ENCODE measurements at places on chromosomes 6 and 20. TPM values are rescaled to one million over a fixed set of nuclear protein-coding genes. Genes with fewer than 3 reads are reported as not detected.

Gene RAB5IF
- 90.1 TPM for total RNA-seq

Gene SIRPB1
- 0.62 TPM for total RNA-seq

Gene ZSCAN31
- total RNA-seq = 8.3 TPM

Gene HS3ST5
- 0.34 TPM for total RNA-seq

Gene HLA-DMB
- total RNA-seq = 4.5 TPM

Gene APOM
- total RNA-seq = 2.6 TPM

- H3K4me1 ChIP-seq = peaks cover 20% of the 10 kb centered on the region
- H3K27ac ChIP-seq = no peak overlapping the region
- H3K36me3 ChIP-seq = no peaks in the 10 kb centered on the region
- DNase-seq = no peak
Measured at GRCh38 chr6:77816766-77817270, 164.0 kb downstream of the MEI4 start.

- H3K4me3 ChIP-seq = no peak overlapping the region
- H3K27me3 ChIP-seq = no peaks in the 10 kb centered on the region
- no peak for DNase-seq
- no peaks in the 10 kb centered on the region for H3K36me3 ChIP-seq
Measured at GRCh38 chr20:23167431-23167830, 81.3 kb upstream of the CD93 start.

DNA sequence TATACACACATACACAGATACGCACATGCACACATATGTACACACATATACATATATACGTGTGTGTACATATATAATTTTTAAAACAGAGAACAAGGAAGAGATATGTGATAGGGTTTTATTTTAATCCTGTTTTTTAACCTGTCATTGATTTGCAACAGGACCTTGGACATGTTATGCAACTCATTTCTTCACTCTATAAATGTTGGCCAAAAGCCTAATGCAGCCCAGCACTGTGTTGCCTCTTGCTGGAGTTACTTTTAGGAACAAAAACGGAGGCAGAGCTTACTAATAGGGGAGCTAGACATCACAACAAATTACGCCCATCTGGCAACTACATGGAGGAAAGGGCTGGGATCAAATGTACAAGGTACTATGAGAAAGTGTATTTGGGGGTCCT is 179.9 kb upstream of the TAB2 start:
- no peak for DNase-seq
- H3K36me3 ChIP-seq = peaks cover 1% of the 10 kb centered on the region
- peaks cover 13% of the 10 kb centered on the region for H3K4me1 ChIP-seq
- no peak overlapping the region for H3K27ac ChIP-seq
- no peak overlapping the region for H3K4me3 ChIP-seq
- H3K27me3 ChIP-seq = no peaks in the 10 kb centered on the region

- DNase-seq = no peak
- no peak overlapping the region for H3K4me3 ChIP-seq
- H3K36me3 ChIP-seq = no peaks in the 10 kb centered on the region
- H3K4me1 ChIP-seq = no peaks in the 10 kb centered on the region
- H3K27ac ChIP-seq = no peak overlapping the region
- no peaks in the 10 kb centered on the region for H3K27me3 ChIP-seq
Measured at GRCh38 chr6:84441456-84441855, 214.0 kb upstream of the CEP162 start.

DNA sequence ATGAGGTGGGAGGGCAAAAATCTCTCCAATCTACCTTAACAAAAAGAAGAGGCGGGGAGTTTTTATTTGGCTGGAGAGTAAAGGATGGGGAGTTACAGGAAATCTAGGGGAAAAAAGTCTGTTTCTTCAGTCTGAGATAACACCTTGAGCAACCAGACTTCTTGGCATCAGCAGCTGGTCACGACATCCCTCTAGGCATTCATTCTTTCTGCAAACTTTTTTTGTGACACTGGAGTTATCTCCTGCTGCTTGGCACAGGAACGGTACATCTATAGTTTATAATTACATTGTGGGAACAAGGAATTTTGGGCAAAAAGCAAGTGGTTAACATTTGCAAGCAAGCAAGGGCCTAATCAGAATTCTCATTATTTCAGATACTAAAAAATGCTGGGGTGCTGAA is 50.6 kb upstream of the IFNGR1 start:
- H3K4me1 ChIP-seq = no peaks in the 10 kb centered on the region
- no peaks in the 10 kb centered on the region for H3K36me3 ChIP-seq
- H3K27ac ChIP-seq = no peak overlapping the region
- DNase-seq = no peak
- no peak overlapping the region for H3K4me3 ChIP-seq

GRCh38 chr6:56860475-56860874 is 94.4 kb upstream of the BEND6 start:
- H3K27ac ChIP-seq = no peak overlapping the region
- H3K4me1 ChIP-seq = peaks cover 12% of the 10 kb centered on the region
- DNase-seq = no peak
- no peak overlapping the region for H3K4me3 ChIP-seq
- no peaks in the 10 kb centered on the region for H3K27me3 ChIP-seq

GRCh38 chr6:145733810-145734209 is 1.5 kb downstream of the EPM2A start:
- peak; percentile 5 for DNase-seq
- peak overlapping the region; percentile 54 for H3K4me3 ChIP-seq
- H3K4me1 ChIP-seq = peaks cover 20% of the 10 kb centered on the region
- H3K36me3 ChIP-seq = no peaks in the 10 kb centered on the region
- H3K27ac ChIP-seq = no peak overlapping the region

DNA sequence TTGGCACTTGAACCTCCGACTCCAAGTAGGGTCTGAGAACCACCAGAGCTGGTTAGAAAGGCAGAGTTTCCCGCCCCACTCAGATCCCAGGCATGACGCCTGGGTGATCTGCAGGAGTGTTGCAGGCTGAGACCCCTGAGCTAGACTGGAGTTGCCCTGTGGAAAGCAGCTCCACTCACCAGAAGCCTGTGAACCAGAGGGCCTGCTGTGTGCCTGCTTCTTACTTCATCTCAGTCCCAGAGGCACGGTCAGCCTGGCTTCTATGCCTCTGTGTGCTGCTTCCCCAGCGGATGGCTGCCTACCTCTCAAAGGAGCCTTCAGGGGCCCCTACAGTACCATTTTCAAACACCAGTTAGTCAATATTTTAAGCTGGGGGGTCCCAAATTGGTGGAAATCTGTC is 15.6 kb upstream of the CCN6 start:
- H3K27ac ChIP-seq = no peak overlapping the region
- no peaks in the 10 kb centered on the region for H3K36me3 ChIP-seq
- no peak overlapping the region for H3K4me3 ChIP-seq
- H3K4me1 ChIP-seq = no peaks in the 10 kb centered on the region
- no peaks in the 10 kb centered on the region for H3K27me3 ChIP-seq
- no peak for DNase-seq

- H3K27me3 ChIP-seq = no peaks in the 10 kb centered on the region
- H3K4me3 ChIP-seq = no peak overlapping the region
- DNase-seq = no peak
- H3K4me1 ChIP-seq = peaks cover 20% of the 10 kb centered on the region
Measured at GRCh38 chr20:23161968-23162696, 76.0 kb upstream of the CD93 start.

DNA sequence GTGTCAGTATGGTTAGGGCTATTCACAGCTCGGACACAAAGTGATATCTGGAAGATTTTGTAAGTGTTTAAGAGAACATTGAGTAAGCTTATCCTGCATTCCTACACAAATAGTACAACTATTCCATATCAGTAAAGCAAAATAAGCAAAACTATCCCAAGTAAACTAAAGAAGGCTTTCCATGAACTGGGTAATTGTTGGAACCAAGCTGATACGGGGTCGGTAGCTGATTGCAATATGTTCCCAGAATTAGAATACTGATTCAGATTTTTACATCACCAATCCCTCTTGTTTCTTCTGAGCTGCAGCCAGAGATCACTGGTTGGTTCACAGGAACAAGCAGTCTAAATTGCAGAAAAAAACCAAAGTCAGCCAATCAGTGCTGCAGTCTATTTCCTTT is 54.1 kb downstream of the CDS2 start:
- no peaks in the 10 kb centered on the region for H3K4me1 ChIP-seq
- no peak for DNase-seq
- no peak overlapping the region for H3K27ac ChIP-seq
- H3K4me3 ChIP-seq = no peak overlapping the region

GRCh38 chr6:132520953-132521352 is 8.0 kb upstream of the STX7 start:
- no peak overlapping the region for H3K4me3 ChIP-seq
- H3K4me1 ChIP-seq = peaks cover 1% of the 10 kb centered on the region
- H3K27me3 ChIP-seq = no peaks in the 10 kb centered on the region
- H3K27ac ChIP-seq = no peak overlapping the region

- H3K27ac ChIP-seq = no peak overlapping the region
- H3K4me1 ChIP-seq = no peaks in the 10 kb centered on the region
- no peak for DNase-seq
Measured at GRCh38 chr6:121839896-121840295, 404.4 kb downstream of the GJA1 start.

DNA sequence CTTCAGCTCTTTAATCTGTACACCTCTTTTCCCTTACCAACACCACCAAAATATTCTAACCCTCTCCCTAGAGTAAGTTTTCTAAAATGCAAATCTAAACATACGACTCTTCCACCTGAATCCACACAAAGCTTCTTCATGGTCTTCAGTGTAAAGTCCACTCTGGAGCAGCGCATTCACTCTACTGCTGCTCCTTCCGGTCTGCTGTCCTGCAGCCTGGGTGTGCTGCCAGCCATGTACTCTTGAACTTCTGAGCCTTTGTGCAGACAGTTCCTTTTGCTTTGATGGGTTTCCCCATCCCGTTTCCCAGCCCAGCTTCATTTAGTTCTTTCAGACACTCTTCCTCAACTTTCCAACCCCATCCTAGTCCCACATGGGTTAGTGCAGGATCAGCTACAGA is 108.7 kb upstream of the SGK1 start:
- no peak overlapping the region for H3K27ac ChIP-seq
- H3K4me3 ChIP-seq = no peak overlapping the region
- DNase-seq = no peak
- no peaks in the 10 kb centered on the region for H3K4me1 ChIP-seq
- no peaks in the 10 kb centered on the region for H3K27me3 ChIP-seq

GRCh38 chr6:127102299-127102698 is 16.2 kb upstream of the RSPO3 start:
- H3K4me3 ChIP-seq = no peak overlapping the region
- no peak overlapping the region for H3K27ac ChIP-seq
- H3K36me3 ChIP-seq = no peaks in the 10 kb centered on the region
- no peaks in the 10 kb centered on the region for H3K4me1 ChIP-seq
- DNase-seq = no peak

DNA sequence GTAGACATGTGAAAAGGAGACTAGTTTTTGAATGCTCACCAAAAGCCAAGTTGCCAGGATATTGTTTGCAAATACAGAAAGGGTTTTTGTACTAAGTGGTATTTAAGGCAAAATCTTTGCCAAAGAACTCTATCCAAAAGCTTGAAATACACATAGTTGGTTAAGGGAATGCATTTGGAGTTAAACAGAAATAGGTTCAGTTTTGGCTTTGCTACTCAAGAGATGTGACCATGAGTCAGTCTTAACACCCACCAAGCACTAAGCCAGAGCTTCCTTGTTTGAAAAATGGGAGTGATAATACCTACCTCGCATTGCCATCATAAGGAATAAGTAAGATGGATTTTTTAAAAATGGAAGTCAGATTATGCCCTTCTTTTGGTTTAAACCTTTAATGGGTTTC is 191.7 kb upstream of the LAMP5 start:
- no peak overlapping the region for H3K4me3 ChIP-seq
- DNase-seq = no peak
- H3K4me1 ChIP-seq = peaks cover 23% of the 10 kb centered on the region
- no peaks in the 10 kb centered on the region for H3K27me3 ChIP-seq
- H3K36me3 ChIP-seq = no peaks in the 10 kb centered on the region

DNA sequence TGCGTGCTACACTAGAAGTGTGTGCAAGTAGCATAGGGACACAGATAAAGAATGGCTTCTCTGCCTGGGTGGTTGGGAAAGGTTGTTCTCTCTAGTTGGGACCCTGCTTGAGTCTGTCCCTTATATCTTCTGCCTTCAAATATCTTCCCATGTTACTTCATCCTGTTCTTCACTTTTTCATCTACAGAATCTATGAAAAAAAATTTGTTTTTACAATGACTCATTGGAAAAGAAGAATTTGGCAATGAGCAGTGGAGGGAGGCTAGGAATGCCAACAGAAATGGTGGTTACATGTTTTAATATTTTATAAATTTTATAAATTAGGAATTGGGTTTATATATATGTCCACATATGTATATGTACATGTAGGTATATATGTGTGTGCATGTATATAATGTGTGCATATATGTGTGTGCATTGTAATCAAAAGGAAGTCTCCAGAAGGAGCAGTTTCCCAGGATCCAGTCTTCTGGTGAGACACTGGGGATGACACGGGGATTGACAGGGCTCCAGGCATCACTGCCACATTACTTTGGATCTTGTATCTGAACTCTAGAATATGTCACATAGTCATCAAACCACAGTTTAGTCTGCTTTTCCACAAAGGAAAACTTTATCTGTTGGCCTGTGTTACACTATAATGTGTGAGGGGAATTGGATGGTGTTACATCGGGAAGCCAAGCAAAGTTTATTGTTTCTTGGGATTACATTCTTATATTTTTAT is 75.3 kb upstream of the RIPOR2 start:
- H3K4me1 ChIP-seq = no peaks in the 10 kb centered on the region
- no peaks in the 10 kb centered on the region for H3K27me3 ChIP-seq
- no peak overlapping the region for H3K4me3 ChIP-seq
- DNase-seq = no peak
- H3K27ac ChIP-seq = no peak overlapping the region

DNA sequence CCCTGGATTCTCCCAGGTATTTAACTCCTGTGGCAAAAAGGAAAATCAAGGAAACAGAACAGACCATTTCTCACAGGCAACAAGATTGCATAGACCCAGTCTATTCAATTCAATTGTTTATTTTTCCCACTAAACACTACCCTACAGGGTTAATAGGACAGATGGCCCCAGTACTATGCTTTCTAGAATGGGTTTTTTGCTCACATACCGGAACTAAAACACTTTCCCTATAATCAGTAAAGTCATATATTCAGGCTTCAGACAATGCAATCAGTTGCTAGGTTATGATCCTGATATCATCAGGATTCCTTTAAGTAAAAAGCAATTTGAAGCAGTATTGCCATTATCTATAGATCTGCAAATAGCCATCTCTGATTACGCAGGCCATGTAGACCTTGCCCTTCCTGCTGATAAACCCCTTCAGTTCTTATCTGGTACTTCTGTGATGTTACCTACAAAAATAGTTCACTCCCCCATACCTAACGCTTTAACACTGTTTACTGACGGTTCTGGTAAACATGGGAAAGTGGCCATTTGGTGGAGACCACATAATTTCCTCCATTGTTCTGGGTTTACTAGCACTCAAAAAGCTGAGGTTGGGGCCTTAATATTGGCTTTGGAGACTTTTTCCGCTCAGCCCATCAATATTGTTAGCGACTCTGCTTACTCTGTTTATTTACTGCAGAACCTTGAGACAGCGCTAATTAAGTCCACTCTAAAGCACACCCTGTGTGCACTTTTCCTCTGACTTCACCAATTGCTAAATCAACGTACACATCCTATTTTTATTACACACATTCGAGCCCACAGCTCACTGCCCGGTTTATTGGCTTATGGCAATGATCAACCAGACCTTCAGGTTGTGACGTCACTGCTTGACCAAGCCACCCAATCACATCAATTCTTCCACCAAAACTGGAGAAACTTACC is 666.0 kb downstream of the PHF3 start:
- no peak overlapping the region for H3K27ac ChIP-seq
- no peaks in the 10 kb centered on the region for H3K27me3 ChIP-seq
- no peaks in the 10 kb centered on the region for H3K4me1 ChIP-seq
- no peak for DNase-seq
- H3K36me3 ChIP-seq = no peaks in the 10 kb centered on the region
